ENCODE measurements at places on chromosomes 5 and 9. TPM values are rescaled to one million over a fixed set of nuclear protein-coding genes. Genes with fewer than 3 reads are reported as not detected.

DNA sequence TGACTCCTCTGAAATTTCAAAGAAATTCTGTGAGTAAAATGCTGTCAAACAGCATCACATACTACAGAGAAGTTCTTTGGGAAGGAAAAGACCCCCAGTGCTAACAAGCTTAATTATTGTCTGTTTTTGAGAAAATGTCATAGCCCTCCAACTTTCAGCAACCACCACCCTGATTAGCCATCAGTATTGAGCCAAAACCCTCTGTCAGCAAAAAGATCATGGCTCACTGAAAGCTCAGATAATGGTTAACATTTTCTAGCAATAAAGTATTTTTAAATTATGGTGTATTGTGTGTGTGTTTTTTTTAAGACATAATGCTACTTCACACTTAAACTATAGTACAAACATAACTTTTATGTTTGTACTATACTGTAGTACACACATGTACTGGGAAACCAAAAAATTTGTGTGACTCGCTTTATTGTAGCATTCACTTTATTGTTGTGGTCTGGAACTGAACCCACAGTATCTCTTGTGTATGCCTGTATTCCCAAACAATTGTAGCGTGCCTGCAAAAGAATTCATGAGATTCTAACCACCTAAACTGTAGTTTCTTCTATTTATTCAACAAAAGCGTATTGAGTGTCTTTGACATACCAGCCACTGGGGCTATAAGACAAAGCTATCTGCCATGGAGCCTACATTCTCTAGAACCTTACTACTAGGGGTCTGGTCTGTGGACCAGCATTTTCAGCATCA is 31.6 kb downstream of the TLE4 start:
- H3K27ac ChIP-seq = no peak overlapping the region
- H3K4me1 ChIP-seq = no peaks in the 10 kb centered on the region
- no peak for DNase-seq
- H3K36me3 ChIP-seq = no peaks in the 10 kb centered on the region
- no peaks in the 10 kb centered on the region for H3K27me3 ChIP-seq
- H3K4me3 ChIP-seq = no peak overlapping the region

- no peaks in the 10 kb centered on the region for H3K27me3 ChIP-seq
- no peak overlapping the region for H3K4me3 ChIP-seq
- no peak overlapping the region for H3K27ac ChIP-seq
- H3K4me1 ChIP-seq = no peaks in the 10 kb centered on the region
Observed at GRCh38 chr9:135213566-135213965, 126.1 kb downstream of the OLFM1 start.

DNA sequence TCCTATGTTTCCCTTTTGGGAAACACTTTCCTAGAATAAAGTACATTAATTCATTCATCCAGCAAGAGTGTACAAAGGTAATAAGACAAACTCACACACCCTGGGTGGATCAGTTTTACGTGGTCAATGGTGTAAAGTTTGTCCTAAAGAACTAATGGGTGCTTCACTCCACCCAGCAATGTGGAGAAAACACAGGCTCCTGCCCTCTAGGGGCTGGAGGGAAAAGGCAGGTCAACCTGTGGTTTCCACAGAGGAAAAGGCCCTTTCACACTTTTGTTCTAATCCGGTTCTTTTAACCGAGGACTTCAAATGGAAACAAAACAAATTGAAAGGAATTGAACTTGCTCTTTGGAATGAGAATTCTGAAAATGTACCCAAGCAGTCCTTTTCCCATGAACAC is 80.9 kb upstream of the SPOCK1 start:
- H3K27ac ChIP-seq = no peak overlapping the region
- no peaks in the 10 kb centered on the region for H3K27me3 ChIP-seq
- DNase-seq = no peak
- H3K4me3 ChIP-seq = no peak overlapping the region
- H3K4me1 ChIP-seq = no peaks in the 10 kb centered on the region

DNA sequence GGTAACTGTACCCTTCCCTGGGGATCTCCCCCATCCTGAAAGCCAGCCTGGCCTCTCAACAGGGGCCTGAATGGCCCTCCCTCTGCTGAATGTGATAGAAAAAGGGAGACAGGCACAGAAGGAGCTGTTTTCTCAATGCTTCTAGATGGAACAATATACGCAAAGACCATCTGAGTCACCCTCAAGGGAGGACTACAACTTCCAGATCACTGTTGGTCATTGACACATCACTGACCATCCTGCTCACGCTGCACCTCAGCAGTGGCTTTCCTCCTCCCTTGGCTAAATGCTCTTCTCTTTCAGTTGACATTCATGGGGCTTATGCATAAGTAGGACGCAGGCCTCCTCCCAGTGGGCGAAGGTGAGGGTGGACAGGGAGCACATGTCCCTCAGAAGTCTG is 112.2 kb upstream of the SHB start:
- no peak for DNase-seq
- no peaks in the 10 kb centered on the region for H3K36me3 ChIP-seq
- no peak overlapping the region for H3K27ac ChIP-seq
- H3K4me3 ChIP-seq = no peak overlapping the region

GRCh38 chr9:108108852-108109448 is 619.4 kb upstream of the KLF4 start:
- H3K4me1 ChIP-seq = no peaks in the 10 kb centered on the region
- H3K36me3 ChIP-seq = no peaks in the 10 kb centered on the region
- no peak for DNase-seq
- no peaks in the 10 kb centered on the region for H3K27me3 ChIP-seq
- H3K4me3 ChIP-seq = no peak overlapping the region

The OXCT1 gene
- total RNA-seq = 10.1 TPM

All from Peyer's patch (tissue), 4 donors.